Thoracic aorta (tissue), 2 donors: ENCODE measurements at places on chromosomes 7 and 10.

- DNase-seq = no peak
These were observed 96.4 kb downstream of the MKI67 start for GRCh38 chr10:128029731-128030369.

GRCh38 chr10:1199345-1199673 is 143.1 kb downstream of the WDR37 start:
- DNase-seq = no peak

GRCh38 chr7:140646931-140647647 is 6.5 kb upstream of the DENND2A start:
- no peak for DNase-seq

DNA sequence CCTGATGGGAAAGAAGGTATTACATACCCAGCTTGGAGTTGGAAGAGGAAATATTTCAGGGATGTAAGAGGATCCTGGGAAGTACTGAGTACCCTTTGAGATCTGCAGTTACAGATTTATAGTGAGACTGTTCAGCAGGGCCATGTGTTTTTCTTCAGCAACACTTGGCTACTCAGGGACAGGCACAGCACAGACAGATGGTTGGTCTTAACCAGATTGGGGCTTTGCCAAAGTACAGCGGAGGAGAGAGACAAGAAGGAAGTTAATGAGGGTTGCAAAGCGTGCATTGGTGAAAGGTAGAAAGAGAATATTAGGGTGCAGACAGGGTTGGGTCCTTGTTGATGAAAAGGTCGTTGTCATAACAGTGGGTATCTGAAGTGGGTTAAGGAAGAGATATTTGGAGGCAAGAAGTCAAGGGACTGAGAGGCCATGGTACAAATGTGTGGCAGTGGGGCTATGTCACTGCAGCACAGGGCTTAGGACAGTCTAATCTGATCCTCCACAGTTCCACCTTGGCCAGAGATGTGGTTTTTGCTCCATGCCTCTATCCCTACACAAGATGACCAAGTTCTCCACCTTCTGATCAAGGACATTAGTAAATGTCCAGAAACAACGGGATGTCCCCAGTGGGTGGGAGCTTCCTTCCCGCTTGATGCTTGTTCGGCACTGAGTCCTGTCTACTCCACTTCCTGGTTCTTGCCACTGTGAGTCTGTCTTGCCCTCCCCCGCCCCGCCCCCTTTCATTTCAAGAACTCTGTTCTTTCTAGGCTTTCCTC is 18.9 kb upstream of the DNAJC1 start:
- no peak for DNase-seq

DNA sequence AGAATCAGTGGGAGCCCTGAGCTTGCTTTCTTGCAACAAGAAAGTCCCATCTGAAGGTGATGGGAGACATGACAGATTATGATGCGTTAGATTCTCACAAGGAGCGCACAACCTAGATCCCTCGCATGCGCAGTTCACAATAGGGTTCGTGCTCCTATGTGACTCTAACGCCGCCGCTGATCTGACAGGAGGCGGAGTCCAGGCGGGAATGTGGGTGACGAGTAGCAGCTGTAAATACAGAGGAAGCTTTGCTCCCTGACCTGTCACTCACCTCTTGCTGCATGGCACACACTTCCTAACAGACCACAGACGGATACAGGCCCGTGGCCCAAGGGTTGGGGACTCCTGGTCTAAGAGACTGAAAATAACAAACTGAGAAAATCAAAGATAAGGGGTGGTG is 1163.4 kb upstream of the AUTS2 start:
- no peak for DNase-seq

GRCh38 chr7:100835903-100836811 is 8.8 kb upstream of the EPHB4 start:
- no peak for DNase-seq

- peak; percentile 35 for DNase-seq
These were observed 118.1 kb upstream of the RHEB start for GRCh38 chr7:151637781-151638261.

- peak; percentile 62 for DNase-seq
These were observed at the start of gene LCOR for GRCh38 chr10:96831867-96832720. Gene LCOR (plus strand): TSS chr10:96832298. CDS start chr10:96949058, 116,760 bp downstream.

GRCh38 chr10:116777006-116777405 is 34.6 kb upstream of the HSPA12A start:
- no peak for DNase-seq

DNA sequence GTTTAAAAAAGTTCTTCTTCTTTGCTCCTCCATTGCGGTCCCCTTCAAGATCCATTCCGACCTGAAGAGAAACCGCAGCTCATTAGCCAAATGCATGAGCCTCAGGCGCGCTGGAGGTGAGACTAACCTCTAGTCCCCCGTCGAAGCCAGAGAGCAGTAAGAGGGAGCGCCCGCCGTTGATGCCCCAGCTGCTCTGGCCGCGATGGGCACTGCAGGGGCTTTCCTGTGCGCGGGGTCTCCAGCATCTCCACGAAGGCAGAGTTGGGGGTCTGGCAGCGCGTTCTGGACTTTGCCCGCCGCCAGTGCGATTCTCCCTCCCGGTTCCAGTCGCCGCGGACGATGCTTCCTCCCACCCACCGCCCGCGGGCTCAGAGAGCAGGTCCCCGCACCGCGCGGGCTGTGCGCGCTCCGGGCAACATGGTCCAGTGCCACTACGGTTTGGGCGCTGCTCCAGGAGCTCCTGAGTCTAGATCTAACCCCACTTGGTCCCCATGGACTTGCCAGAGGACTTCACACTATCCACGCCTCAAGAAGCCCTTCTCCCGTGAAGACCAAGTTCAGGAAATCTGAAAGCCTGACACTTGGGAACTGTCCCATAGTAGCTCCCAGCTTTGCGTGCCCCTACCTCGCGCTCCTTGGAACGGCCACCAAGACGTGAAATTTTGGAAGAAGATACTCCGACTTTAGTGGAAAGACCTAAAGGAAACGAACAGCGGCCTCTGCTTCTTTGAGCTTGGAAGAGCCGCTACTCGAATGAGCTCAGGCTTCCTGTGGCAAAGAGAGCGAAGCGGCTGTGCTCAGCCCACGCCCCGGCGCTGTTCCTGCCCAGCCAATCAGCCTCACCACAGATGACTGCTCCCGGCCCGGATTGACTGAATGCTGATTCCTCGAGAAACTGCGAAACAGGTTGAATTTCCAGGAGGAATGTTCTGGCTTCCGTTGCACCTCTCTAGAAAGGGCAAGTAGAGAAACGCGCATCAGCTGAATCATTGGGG is at the start of gene ABCB1:
Gene ABCB1 (minus strand): TSS at position 755 of the 995 bp plus-strand sequence. CDS start 700 bp downstream, at position 55.
- no peak for DNase-seq

DNA sequence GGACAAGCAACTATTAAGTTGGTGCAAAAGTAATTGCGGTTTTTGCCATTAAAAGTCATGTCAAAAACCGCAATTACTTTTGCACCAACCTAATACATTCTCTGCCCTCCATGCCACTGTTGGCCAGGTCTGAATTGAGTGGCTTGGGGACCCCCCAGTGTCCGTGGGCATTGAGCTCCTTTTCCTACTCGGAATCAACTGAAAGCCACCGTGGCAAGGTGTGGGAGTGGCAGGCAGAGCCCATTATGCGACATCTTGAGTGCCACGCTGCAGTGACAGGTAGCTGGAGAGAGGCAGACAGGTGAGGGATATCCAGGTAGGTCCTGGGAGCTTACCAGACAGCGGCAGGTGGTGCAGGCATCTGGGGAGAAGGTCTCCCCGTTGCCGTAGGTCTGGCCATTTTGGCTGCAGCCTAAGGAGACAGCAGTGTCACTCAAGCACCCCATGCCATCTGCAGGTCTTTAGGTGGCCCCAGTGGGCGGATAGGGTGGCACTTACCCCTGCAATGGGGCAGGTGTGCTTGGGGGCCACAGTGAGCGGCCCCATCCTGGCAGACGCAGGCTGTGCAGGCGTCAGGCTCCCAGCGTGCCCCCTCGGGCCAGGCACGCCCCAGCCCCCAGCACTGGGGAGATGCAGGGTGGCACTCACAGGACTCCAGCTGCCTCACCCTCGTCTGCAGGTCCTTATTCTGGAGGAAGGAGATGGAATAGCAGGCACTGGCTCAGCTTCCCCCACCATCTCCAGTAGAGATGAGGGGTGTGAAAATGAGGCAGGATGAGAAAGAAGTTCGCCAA is 3.5 kb downstream of the KCP start:
- no peak for DNase-seq

- no peak for DNase-seq
These were observed 106.5 kb downstream of the WDR37 start for GRCh38 chr10:1162481-1163203.

DNA sequence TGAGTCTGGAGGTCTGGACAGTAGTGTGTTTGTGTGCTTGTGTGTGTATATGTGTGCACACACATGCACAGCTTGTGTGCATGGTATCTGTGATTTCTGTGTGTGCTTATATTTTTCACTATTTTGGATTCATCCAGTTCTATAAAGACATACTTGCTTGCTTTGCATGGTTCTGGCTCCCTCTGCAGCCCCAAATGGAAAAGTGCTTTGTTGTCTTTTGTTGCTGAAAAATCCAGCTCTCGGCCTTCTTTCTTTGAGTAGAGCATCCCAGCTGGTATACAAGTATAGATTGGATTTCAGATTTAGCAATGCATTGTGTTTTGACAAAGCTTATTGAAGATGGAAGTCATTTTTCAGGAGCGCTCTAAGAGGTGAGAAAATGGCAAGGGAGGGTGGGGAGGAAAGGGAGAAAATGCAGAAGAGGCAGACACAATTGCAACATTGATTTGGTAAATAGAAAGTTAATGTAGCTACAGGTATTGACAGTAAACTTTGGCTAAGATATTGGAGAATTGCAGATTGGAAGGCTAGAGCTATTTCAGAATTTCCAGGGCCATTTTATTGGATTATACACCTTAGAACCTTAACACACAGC is 333.9 kb downstream of the AUTS2 start:
- DNase-seq = no peak

GRCh38 chr7:76223286-76223972 is 21.7 kb downstream of the SRRM3 start:
- DNase-seq = no peak

DNA sequence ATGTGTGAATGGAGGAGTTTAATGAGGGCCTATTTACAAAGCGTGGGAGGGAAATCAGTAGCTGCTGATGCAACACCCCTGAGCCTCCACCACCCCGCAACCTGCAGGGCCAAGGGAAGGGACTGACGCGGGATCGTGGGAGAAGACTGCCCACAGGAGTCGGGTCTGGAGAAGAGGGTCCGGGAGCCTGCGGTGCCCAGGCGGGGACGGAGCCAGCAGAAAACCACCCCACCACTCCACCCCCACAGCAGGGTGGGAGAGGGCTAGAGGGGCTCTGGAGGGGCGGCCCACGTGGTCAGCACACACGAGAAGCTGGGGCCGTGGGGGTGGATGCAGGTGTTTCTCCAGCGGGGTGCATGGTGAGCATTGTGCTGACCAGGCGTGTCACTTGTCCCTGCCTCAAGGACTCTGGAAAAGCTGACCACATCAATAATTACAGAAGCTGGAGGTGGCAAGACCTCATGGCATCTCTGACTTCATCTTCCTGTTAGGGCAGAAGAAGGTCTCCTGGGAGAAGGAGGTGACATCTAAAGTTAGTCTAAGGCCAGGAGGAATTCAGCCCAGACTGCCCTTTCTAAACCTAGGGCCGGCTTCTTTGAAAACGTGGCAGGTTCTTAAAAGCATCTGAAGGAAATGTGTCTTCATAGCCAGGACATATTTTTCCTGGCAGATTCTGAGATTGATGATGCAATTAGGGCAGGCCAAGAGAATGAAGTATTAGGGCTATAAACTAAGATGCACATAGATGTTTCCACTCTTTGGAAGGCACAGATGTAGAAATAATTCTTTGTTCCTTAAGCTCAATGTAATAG is 150.9 kb downstream of the RGS10 start:
- DNase-seq = no peak

DNA sequence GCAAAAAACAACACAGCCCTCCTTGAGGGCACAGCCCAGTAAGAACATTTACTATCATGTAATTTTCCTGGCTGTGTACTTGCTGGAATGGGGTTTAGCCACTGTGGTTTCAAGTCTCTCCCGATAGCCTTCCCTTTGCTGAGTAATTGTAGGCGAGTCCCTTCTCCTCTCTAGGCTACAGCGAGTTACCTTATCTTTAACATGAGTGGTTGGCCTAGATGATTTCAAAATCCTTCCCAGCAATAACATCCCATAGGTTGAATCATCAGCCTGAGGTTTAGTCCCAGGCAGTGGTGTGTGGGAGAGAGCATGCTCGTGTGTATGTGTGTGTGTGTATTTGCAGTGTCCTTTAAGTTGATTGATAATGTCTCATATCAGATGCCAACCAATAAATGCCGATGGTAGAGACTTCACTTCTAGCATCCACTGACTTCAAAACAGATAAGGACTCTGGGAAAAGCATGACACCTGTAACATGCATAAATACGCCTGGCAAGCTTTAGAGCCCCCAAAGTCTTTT is 142.9 kb upstream of the ZMIZ1 start:
- DNase-seq = no peak

- no peak for DNase-seq
These were observed 645 bp upstream of the SIRT1 start for GRCh38 chr10:67883710-67884312.
